Left colon (tissue), 2 donors: ENCODE measurements at places on chromosomes 2 and 18. TPM values are rescaled to one million over a fixed set of nuclear protein-coding genes. Genes with fewer than 3 reads are reported as not detected.
A peak's percentile ranks its signal among the peaks of the same experiment; 100 is the strongest.

The MTIF2 gene
- total RNA-seq, result 38.9 TPM

The PSMA8 gene
- total RNA-seq, result not detected

The CFAP53 gene
- 0.28 TPM for total RNA-seq

The SPP2 gene
- total RNA-seq, result not detected

The SH2D6 gene
- 6.3 TPM for total RNA-seq

The PKDCC gene
- total RNA-seq, result 74.0 TPM

The PELI1 gene
- 51.8 TPM for total RNA-seq

DNA sequence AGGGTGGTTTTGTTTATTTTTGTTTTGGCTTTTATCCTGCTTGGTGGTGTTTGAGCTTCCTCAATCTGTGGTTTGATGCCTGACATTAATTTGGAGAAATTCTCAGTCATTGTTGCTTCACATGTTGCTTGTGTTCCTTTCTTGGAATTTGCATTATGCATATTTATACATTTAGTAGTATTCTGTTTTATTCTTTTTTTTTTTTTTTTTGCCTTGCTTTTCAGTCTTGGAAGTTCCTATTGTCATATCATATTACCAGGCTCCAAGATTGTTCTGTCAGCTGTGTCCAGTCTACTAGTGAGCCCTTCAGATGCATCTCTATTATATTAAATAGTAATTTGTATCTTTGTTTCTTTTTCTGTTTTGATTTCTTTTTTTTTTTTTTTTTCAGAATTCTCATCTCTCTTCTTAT lies 77.0 kb downstream of the EPC2 start:
- no peak for DNase-seq

GRCh38 chr2:241659150-241659739 lies 21.8 kb downstream of the ATG4B start:
- DNase-seq, result peak; percentile 54

- DNase-seq, result no peak
These were observed 437.8 kb downstream of the ZNF521 start for GRCh38 chr18:24914171-24914525.

DNA sequence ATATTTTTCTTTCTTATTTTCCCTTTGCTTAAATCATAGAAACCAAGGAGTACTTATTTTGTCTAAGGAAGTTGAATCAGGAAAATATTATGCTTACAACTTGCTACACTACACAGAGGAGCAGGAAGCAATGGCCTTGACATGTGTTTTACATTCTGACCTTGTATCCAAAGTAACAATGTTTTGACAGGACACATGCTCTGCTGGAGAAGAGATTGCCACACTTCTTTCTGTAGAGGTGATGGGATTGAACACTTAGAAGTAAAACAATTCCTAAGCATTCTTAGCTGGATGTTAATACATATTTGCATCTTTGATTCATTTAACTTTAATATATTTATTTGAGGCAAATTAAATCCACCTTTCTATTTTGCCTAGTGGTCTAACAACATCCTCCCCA lies 929.1 kb downstream of the DSC3 start:
- DNase-seq, result no peak

DNA sequence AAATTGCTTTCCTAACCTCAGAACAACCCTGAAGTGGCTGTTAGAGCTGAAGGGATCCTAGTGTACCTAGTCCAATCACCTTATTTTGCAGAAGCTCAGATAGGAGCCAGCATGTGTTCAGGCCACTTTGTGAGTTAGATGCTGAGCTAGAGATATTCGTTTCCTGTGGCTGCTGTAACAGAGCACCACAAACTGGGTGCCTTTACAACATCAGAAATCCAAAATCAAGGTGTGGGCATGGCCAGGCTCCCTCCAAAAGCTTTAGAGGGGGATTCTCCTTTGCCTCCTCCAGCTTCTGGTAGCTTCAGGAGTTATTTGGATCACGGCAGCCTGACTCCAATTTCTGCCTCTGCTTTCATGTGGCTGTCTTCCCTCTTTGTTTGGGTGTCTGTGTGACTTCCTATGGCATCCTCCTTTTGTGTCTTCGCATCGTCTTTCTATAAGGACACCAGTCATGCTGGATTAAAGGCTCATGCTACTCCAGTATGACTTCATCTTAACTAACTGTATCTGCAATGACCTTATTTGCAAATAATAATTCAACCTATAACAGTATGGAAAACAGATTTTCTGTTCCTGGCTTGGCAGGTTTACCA lies 86.3 kb upstream of the TGFA start:
- no peak for DNase-seq

- DNase-seq, result no peak
These were observed 82.1 kb downstream of the MAP3K20 start for GRCh38 chr2:173157676-173158293.

DNA sequence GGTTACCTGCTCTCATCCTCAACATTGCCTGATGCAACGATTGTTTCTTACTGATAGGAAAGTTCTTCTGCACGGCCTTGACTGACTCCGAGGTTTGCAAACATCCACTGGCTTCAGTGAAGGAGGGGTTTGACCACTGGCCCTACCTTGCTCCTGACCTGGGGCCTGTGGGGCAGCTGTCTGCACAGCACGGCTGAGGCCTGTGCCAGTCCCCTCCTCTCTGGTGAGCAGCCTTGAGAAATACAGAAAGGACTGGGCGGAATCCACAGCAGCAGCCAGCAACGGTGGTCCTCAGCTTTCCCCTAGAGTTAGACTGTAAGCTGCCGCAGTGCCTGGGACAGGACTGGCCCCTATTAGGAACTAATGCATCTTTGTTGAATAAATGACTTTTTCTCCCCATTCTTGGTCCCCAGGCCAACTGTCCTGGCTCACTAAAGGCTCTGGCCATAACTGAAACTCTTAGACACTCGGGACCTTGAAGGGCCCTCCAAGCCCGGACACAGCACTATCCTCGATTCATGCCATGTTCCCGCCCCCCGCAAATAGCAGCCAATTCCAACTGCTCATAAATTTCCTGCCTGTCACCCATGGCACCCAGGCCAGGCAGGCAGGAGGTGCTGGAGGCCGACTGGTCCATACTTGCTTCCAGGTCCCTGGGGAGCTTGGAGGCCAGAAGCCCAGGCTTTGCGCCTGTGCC lies 26.7 kb downstream of the ATOH8 start:
- no peak for DNase-seq

- no peak for DNase-seq
These were observed 417.9 kb downstream of the HRH4 start for GRCh38 chr18:24878289-24878688.

- no peak for DNase-seq
These were observed 63.7 kb downstream of the EIPR1 start for GRCh38 chr2:3313781-3314375.

DNA sequence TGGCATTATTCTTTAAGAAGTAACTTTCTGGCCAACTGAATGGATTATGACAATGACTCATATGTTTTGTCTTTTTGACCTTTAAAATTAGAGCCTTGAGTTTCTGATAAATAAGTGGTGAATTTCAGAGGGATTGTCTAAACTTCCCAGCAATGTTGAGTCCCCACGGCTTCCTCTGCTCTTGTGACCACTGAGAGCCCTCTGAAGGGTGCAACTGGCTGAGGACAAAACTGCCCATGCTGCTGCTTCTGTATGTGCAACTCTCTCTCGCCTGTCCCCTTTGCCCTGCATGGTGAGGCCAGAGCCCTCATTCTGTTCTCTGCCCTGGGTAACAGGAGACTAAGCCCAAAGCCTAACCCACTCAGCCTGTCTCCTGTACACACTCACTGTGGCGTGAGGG lies 52.7 kb upstream of the SLC14A1 start:
- DNase-seq, result no peak
